ENCODE measurements at places on chromosomes 12 and 14.

- no peak for DNase-seq
Observed at GRCh38 chr14:53231171-53231570, 78.0 kb upstream of the DDHD1 start.

DNA sequence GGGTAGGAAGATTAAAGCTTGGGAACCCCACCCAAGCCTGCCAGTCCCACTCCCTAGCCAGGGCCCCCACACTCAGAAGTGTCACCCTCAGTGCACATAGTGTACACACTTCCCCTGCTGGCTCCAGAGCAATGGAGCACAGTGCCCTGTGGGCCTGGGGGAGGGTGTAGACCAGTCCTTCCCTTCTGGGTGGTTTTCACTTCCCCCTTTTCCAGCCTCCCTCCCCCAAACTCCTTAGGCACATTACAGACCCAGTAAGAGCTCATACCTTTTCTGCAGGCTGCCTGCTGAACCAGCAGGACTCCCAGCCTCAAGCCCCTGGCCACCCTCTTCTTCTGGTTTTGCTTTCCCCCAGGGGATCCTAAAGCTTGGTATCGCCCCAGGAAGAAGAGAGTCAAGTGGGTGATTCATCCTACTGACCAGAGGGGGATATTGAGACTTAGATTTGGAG is at the start of gene ZNF385A:
ZNF385A (minus strand) TSS at position 143 of the 451 bp plus-strand sequence. CDS start 219 bp downstream, outside the sequence.
- DNase-seq: no peak

GRCh38 chr12:48489012-48489411 is 6.7 kb downstream of the C12orf54 start:
- no peak for DNase-seq

DNA sequence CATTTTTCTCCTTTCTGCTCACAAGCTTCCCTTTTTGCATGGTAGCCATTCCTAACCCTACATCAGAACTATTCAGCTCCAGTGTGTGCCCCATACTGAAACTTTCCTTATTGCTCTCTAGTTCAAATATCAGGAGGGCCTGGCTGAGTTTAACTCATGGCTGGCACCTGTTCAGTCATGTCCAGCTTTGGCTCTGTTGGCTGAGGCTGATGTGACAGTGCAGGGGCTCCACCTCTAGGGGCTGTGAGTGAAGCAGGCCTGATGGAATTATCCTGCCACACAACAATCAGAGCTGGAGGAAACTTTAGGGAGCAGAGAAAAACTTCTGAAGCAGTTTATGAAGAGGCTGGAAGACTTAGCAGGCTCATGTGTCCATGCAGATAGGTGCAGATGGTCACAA is 8.5 kb downstream of the COQ6 start:
- no peak for DNase-seq

DNA sequence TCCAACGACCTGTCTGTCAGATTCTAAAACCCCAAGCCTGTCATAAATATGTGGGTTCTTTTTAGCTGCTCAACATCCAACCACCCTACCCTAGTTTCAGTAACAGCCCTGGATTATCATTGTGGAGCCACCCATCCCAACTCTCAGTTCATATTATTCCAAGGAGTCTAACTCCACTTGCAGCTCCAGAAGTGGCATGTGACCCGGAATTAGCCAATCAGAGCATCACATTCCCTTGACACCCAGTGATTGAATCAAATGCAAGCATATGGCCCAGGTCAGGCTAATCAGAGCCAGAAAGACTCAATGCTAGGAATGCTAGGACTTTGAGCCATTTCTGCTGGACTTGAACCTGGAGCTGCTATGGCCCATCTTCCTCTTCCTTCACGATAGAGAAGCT is 17.1 kb upstream of the HSP90B1 start:
- DNase-seq: no peak

DNA sequence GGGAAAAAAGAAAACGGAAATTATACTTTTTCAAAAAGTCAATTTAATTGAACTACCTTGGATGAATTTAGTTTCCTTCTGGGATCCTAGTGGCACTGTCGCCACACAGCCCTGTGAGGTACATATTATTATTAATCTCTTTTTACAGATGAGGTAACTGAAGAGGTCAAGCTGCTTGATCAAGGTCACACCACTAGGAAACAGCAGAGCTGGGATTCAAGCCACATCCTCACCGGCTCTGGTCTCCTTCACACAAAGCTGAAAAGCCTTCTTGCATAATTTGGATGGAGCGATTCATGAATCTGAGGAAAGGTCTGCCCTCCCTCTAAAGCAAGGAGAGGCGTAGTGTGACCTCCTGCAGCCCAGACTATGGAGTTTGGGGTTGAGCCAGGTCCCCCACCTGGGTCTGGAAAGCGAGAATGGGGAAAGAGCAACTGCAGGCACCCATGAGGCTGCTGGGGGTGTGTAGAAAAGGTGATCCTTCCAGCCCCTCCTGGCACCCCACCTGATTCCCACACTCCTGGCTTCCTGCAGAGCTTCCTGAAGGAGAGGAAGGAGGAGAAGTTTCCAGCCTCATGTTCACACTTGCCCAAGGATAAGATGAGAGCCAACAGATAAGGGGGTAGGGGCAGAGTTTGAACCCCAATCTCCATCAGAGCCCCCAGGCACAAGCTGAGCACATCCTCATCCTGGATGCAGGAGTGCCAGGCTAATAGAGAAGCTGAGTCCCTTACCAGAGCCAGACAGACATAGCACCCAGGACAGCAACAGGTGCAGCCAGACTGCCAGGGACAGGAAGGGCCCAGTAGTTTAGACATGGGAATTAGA is 3.9 kb upstream of the KRT79 start:
- DNase-seq: no peak

All from stimulated activated CD4-positive, alpha-beta T cell treated with anti-CD3 and anti-CD28 coated beads, Interleukin-12 subunit alpha, Interleukin-12 subunit beta, amount 100 ng/mL, for 4 hours (primary cell).